Muscle of back (tissue), 13 donors: ENCODE measurements at places on chromosomes 11 and 22. TPM values are rescaled to one million over a fixed set of nuclear protein-coding genes. Genes with fewer than 3 reads are reported as not detected.

DNA sequence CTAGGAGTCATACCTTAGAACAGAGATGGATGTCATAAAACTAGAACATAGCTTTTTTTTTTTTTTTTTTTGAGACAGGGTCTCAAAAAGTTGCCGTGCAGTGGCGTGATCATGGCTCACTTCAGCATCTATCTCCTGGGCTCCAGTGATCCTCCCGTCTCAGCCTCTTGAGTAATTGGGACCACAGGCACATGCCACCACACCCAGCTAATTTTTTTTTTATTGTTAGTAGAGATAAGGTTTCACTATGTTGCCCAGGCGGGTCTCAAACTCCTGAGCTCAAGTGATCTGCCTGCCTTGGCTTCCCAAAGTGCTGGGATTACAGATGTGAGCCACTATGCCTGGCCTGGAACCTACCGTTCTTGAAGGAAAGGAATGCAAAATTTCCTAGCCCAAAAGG, 8.8 kb upstream of the CEP295 start:
- DNase-seq = no peak

Gene ALX4
- polyA plus RNA-seq = 2.2 TPM

Gene MS4A6E
- not detected for polyA plus RNA-seq

Gene FKBP2
- polyA plus RNA-seq = 35.2 TPM

Gene OR4D5
- polyA plus RNA-seq = not detected
